ENCODE measurements at places on chromosomes 11 and 22.

DNA sequence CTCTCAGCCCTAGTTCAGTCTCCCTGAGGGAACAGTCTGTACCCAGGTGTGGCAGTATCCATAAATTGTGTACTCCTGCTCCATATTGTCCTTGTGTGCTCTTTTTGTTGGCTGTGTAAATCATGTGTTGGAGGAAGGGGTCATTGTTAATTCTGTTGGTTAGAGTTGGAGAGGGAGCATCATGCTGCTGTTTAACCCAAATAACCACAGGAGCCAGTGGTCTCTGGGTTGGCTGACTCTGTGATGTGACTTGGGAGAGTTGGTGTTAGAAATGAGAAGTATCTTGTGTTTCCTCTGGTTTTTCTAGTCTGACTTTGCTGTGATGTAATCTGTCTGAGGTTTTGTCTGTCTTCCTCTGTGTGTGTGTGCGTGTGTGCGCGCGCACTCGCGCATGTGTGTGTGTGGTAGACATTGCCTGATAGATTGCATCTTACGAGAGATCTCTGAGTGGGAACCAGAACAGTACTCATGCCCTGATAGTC is 30.5 kb downstream of the CTNND1 start:
- DNase-seq, result no peak

- DNase-seq, result no peak
Measured at GRCh38 chr11:69477086-69477485, 4.4 kb upstream of the LINC01488 start.

GRCh38 chr22:32826537-32826936 is 25.0 kb downstream of the TIMP3 start:
- DNase-seq, result no peak

DNA sequence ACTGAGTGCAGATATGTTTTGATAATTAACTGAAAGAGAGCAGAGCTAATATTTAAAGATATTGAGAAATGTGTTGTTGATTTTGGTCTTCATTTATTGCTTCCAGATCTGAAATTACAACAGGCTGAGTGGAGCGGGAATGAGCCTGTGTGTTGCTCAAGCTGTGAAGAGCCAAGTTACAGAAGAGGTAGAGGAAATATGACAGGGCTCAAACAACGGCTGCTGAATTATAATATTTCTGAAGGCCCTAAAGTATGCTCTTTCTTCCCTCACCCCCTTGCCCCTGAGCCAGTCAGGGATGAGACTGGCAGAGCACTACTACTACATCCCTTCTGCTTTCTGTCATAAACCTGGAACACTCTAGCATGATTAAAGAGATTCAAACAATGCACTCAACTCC is 115.6 kb downstream of the FANCF start:
- no peak for DNase-seq

GRCh38 chr22:32880505-32880892 is 79.0 kb downstream of the TIMP3 start:
- no peak for DNase-seq

DNA sequence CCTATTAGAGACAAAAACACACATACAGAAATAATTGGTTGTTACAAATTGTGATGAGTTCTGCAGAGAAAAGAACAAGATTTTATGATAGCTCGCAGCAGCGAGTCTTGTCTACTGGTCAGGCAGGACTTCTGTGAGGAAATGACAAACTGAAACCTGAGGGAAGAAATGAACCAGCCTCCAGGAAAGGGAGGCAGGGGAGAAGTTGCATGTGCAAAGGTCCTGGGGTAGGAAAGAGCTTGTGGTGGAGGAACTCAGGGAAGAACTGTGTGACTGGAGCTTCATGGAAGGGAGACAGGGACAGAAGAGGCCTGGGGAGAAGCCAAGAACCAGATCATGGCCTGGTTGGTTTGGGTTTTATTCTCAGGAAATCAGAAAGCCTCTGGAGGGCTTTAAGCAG is 9.2 kb upstream of the RAB1B start:
- DNase-seq, result no peak

DNA sequence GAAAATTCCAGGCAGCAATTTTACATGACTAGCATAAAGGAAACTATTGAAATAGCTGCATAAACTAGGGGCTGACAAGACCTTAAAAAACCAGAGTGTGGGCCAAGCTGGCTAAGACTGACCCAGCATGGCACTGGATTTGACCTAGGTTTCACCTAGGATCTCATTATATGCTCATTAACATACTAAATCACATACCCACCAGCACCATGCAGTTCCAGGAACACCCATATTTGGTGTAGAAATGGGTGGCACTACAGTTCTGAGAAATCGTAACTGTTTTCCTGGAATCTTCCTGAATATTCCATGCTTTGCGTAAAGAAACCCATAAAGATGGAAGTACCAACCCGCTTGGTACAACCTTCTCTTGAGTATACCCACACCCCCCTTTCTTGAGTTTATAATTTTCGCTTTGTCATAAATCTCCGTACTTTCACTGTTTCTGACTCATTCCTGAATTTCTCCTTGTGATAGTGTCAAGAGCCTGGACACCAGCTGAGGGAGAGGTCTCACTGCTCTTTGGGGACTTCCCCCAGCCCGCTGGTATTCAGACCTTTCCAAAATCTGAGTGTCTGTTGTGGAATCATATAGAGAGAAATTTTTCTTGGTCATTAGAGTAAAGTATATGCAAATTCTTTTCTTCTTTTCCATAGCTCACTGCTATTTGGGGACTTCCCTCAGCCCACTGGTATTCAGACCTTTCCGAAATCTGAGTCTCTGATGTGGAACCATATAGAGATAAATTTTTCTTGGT is 55.1 kb downstream of the MTMR3 start:
- no peak for DNase-seq

DNA sequence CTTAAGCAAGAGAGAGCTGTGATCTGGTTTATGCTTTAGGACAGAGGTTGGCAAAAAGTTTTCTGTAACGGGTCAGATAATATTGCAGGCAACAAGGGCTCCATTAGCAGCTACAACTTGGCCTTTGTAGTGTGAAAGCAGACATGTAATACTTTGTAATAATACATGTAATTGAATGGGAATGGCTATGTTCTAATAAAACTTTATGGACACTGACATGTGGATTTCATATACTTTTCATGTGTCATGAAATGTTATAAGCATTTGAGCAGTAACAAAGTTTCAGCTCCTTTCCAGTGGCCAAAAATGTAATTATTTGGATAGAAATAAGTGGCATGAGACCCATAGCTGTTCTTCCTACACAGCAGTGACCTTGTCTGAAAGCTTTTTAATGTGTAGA is 3.1 kb downstream of the DYNC2H1 start:
- DNase-seq, result no peak

All from nucleus accumbens (tissue), 56 donors.